ENCODE measurements at places on chromosomes 5 and 9.
A peak's percentile ranks its signal among the peaks of the same experiment; 100 is the strongest.

- DNase-seq: no peak
These were observed 158.7 kb downstream of the CCDC171 start for GRCh38 chr9:15711531-15711930.

DNA sequence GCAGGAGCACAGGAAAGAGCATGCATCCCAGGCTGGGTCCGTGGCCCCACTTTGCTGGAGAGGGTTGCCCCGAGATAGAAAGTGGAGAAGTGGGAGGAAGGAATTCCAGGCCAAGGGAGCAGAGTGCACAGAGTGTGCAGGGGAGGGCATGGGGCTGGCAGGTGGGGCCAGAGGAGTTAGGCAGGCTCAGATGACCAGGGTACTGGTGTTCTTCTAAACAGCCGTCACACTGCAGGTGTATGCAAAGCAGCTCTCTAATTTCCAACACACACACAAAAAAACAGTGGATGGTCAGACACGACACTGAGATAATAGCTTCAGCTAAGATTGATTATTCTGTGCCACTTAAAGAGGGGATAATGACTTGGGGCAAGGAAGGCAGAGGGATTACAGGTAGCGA is 212.2 kb downstream of the MTRR start:
- no peak for DNase-seq

DNA sequence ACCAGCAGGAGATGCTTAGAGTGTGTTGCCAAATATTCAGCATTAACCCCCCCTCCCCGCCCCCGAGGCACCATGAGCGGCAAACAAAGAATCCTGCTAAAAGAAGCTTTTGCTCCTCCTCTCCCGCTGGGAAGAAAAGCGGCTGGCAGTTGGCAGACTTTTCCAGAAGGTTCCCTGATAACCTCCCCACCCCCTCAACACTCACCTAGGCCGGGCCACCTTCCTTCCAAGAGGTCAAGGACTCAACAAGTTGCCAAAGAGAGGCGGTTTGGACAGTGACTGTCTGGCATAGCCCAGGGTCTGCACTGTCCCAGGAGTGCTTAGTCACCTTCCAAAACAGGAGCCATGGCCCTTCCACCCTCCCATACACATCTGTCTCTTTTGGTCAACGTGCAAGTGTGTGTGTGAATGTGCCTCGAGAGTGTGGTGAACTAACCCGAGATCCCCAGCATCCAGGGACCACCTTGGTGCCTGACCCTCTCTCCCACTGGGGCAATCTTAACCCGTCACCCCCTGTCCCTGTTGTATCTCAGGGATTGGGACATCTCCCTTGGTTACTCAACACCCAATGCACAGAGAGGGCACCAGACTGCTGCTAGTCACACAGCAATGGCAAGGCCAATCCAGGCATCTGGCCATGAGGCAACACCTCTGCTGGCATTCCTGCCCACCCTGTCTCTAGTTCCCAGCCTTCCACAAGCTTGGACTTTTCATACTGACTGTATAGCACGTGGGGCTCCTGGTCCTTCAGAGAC is 18.9 kb downstream of the CAMK2A start:
- DNase-seq: no peak

DNA sequence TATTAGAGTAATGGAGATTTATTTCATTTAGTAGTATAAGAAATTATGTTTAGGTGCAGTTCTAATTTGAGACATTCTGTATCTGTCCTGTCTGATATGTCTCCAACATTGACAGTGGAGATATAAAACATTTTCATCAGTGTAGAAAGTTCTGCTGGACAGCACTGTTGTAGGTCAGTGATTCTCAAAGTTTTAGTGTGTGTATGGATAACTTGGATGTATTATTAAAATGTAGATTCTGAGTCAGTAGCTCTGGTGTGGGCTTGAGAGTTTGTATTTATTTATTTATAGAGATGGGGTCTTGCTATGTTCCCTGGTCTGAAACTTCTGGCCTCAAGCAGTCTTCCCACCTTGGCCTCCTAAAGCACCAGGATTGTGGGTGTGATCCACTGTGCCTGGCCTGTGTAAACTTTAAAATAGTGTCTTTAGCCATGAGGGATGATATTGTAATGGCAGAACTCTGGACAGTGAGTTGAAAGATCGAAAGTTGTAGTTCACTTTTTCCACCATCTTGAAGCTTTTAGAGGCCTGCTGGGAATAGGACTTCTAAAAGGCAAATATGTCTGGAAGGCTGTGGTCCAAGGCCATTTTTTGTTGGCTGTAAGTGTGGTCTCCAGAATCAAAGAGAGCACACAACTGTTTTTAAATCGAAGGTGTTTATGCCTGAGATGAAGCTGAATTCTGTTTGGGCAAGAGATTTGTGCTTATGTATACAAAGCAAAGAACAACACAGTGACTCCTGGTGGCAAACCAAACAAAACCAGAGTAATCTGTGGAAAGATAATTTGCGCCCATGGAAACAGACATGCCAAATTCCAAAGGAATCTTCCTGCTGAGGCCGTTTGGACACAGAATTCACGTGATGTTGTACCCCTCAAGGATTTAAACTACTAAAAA is 12.4 kb downstream of the UBAP1 start:
- DNase-seq: no peak

DNA sequence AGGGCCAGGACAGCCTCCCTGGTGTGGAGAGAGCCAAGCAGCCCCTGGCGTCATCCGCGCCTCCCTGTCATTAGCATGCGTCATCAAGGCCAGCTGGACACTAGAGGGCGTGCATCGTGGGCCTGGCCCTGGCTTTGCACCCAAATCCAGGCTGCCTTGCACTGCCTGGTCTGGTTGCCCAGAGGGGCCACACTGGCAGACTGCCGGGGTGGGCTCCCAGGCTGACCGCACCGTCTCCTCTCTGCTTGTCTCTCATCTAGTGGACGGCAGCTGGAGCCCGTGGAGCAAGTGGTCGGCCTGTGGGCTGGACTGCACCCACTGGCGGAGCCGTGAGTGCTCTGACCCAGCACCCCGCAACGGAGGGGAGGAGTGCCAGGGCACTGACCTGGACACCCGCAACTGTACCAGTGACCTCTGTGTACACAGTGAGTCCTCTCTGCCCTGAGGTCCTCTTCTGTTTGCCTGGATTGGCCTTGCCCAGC is 29.0 kb downstream of the HK3 start:
- peak; percentile 65 for DNase-seq

- no peak for DNase-seq
These were observed 40.1 kb upstream of the SLC6A19 start for GRCh38 chr5:1161108-1161832.

- peak; percentile 3 for DNase-seq
These were observed 99.5 kb upstream of the FBXL17 start for GRCh38 chr5:108481355-108481931.
